ENCODE measurements at places on chromosomes 2 and 18.

DNA sequence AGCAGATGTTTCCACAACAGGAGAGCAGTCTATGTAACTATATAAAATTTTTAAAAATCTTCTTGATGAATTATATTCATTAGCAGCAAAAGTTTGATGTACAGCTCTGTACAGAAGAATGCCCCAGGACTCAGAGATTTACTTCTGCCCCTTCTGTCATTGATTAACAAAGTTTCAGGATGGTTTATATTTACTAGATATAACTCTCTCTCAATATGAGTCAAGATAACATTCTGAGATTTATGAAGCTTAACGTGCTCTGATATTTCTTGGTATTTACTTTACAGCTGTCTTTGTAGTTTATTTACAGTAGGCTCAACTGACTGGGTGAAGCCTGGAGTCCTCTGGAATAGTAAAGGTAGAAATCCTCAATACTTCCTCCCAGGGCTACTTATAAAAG lies 93.6 kb upstream of the HNMT start:
- no peak for DNase-seq

DNA sequence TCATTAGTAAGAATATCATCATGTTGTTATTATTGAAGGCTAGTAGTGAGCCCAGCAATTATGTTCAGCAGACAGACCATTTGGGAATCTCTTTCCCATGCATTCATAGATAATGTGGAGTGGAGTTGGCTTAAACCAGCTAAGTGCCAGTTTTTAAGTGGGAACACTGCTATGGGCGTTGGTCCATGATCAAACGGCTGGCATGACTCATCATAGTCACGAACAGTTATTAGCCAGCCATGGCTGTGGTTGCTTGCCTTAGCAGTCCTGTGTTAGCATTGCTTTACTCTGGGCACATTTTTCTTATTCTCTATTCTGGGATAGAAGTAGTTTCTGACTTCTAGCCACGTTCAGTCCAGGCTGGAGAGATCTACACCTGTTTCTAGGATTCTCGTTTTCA lies 17.7 kb downstream of the EIF4E2 start:
- no peak for DNase-seq

- peak; percentile 59 for DNase-seq
Observed at GRCh38 chr2:88545118-88545517, 82.1 kb downstream of the EIF2AK3 start.

- DNase-seq = no peak
Observed at GRCh38 chr2:47177043-47177565, 22.0 kb upstream of the STPG4 start.

GRCh38 chr2:33130544-33130943 lies 183.8 kb downstream of the LTBP1 start:
- DNase-seq = no peak

GRCh38 chr2:198054299-198054698 lies 249.9 kb downstream of the PLCL1 start:
- DNase-seq = peak; percentile 22

DNA sequence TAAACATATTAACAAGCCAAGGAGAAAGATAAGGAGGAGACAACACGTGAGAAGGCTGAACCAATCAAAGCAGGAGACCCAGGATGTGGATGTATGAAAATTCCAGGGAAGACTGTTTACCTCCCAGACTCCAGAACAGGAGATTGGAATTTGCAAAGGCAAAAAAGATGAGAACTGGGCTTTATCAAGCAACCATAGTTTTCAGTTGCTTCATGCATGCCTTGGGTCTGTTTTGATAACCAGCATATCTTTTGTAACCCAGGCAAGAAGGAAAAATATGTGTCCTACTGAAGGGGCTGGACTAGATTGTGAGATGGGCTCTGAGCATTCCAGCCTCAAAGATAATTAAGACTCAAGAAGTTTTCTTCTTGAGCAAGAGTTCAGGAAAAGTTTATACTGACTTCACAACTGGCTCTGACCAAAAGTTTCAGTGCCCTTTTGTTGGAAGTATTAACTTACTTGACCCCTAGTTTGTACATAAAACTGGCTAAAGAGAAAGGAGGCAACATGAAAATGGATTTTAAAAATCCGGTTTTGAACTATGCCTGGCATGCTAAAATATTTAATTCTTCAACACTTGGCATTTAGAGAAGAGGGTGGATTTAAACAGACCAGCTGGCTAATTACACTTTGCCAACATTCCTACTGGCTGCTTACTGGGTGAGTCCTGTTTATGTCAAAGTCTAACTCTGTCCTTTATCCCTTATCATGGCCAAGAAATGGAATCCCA lies 79.3 kb upstream of the CD28 start:
- no peak for DNase-seq

DNA sequence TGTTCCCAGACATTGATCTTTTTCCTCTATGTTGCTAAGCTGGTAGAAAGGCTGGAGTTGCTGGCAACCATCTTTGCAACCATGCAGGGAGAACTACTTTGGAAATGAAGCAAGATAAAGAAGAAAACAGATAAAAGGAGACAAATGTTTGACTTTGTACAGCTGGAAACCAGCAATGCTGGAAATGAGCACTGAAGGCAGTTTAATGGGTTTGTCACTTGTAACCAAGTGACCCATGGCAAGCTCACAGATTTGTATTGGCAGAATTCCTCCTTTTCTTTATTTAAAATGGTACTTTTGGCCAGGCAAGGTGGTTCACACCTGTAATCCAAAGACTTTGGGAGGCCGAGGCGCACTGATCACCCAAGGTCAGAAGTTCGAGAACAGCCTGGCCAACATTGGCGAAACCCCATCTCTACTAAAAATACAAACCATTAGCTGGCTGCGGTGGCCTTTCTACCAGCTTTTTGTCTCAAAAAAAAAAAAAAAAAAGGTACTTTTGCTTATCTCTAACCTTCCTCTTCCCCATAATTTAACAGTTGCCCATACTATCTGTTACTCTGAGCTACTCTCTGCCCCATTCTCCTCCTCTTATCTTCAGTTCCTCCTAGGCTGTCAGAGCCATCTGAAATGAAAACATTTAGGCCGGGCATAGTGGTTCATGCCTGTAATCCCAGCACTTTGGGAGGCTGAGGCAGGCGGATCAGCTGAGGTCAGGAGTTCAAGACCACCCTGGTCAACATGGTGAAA lies 2.0 kb upstream of the BOLA3 start:
- DNase-seq = no peak

DNA sequence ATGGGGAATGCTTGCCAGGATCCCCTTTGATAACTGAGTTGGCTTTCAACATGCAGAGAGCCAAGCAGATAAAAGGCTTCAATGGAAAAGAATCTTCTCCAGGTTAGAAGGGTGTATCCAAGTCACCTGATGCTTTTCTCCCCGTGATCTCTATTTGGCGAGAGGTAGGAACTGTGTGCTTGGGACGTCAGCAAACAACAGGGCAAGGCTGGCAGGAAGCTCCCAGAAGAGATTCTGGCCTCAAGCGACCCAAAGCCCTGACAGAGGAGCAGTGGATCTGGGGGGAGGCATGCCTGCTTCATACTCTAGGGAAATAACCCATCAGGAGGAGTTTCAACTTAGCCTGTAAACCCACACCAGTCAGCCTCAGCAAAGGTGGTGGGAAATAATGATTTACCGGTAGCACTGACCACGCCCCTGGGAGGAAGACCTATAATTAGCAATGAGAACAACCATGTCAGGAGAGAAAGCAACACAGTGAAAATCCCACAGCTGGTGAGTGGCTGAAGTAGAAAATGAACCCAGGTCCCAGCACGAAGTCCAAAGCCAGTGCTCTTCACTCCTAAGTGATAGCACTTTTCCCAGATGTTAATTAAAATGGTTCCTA lies 76.3 kb upstream of the SEC11C start:
- DNase-seq = no peak

- DNase-seq = peak; percentile 91
Observed at GRCh38 chr2:218010140-218010983, 7.6 kb upstream of the TNS1 start.

- DNase-seq = peak; percentile 94
Observed at GRCh38 chr2:240437861-240438809, 2.7 kb downstream of the GPC1 start.

DNA sequence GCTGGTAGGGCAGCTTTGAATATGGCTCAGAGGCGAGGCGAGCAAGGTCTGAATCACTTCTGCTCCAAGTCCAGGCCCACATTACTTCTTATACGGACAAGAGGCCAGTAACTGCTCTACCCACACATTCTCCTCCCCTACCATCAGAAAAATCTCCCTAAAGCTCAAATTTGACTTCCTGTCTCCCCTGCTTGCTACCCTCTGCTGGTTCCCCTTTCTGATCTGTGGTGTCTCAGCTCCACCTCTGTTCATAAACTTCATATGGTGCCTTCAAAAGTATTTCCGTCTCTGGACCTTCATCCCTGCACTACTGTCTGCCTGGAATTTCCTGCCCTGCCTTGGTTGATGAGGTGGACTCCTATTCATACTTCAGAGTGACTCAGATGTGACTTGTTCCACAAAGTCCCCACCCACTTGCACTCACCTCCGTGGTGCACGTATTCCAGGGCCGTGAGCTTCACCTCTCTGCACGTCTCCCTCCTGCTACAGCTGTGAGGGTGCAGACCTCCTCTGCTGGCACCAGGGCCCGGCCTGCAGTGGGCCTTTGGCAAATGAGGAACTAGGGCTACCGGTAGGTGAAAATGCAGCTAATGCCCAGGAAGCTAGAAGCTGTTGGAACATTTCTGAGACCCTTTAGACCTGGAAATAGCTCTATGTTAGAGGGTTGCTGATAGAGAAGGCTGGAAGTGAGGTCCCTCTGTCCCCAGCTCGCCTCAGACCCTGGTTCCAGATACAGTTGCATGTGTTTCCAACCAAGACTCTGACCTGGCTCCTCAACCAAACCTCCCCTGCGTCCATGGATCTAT lies 24.6 kb upstream of the KCMF1 start:
- DNase-seq = no peak

GRCh38 chr2:207422380-207422779 lies 107.4 kb upstream of the CREB1 start:
- DNase-seq = peak; percentile 15

DNA sequence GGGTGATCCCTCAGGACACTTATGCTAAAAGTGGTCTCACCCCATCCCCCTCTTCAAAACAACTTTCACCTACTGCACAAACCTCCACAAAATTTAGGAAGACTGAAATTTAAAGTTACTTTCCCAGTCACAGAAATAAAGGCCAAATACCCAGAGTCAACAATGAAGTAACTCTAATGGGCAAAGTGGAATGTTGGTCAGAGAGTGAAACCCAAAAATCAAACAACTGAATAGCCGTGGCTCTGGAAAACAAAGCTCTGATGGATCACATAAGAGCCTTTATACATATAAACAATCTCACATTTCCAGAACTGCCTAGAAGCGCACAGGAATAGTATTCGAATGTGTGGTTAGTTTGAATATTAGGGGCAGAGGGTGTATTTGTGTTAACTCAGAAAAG lies 4.7 kb downstream of the ACVR1 start:
- no peak for DNase-seq

- DNase-seq = peak; percentile 41
Observed at GRCh38 chr2:8527031-8527430, 154.8 kb upstream of the ID2 start.

DNA sequence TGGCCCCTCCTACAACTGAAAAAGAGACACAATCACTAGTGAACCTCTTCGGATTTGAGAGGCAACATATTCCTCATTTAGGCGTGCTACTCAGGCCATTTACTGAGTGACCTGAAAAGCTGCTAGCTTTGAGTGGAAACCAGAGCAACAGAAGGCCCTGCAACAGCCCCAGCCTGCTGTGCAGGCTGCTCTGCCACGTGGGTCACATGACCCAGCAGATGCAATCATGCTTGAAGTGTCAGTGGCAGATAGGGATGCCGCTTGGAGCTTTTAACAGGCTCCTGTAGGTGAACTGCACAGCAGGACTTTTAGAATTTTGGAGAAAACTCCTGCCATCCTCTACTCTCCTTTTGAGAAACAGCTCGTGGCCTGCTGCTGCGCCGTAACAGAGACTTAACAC lies 578.6 kb upstream of the RAB6C start:
- peak; percentile 50 for DNase-seq

GRCh38 chr2:239400596-239401066 lies at the start of gene HDAC4:
TSS of gene HDAC4 (minus strand) at chr2:239401020. CDS start at chr2:239352699, 48,321 bp downstream.
- no peak for DNase-seq

- DNase-seq = no peak
Observed at GRCh38 chr2:231353469-231353868, 42.0 kb upstream of the B3GNT7 start.

DNA sequence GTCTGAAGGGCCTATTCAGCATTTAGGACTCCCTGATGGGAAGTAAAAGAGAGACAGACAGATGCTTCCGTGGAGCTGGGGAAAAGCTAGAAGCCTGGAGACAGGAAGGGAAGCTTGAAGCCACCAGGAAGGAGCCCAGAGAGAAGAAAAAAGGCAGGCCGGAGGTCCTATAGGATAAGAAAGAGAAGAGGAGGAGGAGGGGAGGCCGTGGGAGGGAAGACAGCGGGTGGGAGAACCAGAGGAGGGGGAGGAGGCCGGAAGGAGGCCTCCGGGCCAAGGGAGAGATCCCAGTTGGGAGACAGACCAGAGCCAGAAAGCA lies 107.1 kb upstream of the PKDCC start:
- no peak for DNase-seq

DNA sequence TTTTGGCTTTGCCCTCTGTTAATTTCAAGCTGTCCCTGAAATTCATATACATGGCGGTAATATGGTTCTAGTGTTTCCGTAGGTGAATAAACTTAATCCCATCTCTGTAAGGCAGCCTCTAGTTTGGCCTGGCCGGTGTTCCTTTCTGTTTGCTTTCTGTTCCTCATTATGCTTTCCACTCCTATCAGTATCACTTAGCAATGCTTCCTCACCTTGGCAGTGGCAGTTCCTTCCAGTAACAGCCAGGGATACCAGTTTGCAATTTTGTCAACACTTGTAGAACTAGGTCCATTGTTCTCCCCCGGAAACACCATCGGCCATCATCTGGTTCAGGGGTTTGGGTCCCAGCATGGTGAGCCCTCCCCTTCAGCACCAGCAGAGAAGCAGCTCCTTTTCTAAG lies 18.2 kb upstream of the TNP1 start:
- DNase-seq = no peak

DNA sequence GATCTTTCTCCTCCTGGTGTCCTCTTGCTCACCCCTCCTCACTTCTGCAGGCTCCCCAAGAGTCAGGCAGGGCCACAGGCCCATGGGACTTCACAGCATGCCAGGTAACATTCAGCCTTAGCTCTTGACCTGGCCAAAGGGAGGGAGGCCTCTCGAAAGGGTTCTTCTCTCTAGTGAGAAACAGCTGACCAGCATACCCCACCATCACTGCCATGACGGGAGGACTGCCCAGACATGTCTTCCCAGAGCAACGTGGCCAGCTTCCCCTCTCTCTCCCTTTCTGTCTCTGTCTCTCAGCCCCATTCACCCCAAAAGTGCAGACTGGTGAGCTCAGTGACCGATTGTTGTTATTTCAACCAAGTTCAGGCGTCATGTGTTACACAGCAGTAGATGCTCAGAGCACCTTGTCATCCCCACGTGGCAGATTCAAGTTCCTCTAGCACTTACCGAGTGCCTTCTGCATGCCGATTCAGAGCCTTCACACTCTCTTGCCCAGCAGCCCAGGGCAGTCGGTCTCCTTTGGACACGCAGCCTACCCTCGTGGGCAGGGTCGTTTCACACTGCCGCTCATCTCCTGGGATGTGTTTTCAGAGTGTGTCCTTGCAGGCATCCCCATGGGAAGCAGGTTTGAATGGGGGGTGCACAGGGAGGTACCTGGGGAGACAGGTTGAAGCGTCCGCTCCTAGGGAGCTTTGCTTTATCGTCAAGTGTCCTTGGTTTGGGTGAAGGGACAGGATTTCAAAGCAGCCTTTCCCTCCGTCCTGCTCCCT lies 259.9 kb downstream of the NDUFA10 start:
- DNase-seq = no peak

GRCh38 chr2:134146620-134147019 lies 107.3 kb upstream of the MGAT5 start:
- DNase-seq = no peak
